ENCODE measurements at places on chromosomes 6 and 20.
A peak's percentile ranks its signal among the peaks of the same experiment; 100 is the strongest.

GRCh38 chr20:23361119-23361475 lies 885 bp upstream of the GZF1 start:
- no peak for DNase-seq

- DNase-seq = no peak
Measured at GRCh38 chr6:102525336-102525735, 1131.8 kb downstream of the GRIK2 start.

DNA sequence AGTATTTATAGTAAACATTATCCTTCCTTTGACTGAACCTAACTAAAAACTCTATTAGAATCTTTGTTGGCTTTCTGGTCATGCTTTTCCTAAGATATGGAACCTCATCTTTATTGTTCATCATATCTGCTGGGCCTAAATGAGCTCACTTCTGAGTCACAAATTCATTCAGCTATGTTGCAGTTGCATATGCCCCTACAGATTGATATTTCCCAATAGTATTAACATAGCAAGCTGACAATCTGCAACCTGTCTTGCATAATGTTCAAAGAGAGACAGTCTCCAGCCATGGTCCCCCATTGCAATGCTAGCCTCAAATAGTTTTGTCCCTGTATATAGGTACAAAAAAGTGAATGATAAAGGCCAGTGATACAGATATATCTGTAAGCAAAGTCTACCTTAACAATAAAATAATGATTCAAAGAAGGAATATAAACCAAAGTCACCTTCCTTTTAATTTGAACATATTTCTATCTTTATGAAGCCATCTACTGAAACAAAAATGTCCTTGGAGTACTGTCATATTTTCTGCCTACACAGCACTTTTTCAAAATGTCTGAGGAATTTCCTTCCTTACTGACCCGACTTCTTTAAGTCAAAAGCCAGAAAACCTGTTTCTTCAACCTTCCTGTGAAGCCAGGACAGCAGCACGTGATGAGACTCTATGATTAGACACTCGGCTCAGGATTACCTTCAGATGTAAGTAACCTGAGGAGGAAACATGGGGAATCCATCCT lies 140.7 kb downstream of the UBE3D start:
- no peak for DNase-seq

GRCh38 chr6:7463785-7464184 lies 74.2 kb downstream of the RIOK1 start:
- DNase-seq = no peak

DNA sequence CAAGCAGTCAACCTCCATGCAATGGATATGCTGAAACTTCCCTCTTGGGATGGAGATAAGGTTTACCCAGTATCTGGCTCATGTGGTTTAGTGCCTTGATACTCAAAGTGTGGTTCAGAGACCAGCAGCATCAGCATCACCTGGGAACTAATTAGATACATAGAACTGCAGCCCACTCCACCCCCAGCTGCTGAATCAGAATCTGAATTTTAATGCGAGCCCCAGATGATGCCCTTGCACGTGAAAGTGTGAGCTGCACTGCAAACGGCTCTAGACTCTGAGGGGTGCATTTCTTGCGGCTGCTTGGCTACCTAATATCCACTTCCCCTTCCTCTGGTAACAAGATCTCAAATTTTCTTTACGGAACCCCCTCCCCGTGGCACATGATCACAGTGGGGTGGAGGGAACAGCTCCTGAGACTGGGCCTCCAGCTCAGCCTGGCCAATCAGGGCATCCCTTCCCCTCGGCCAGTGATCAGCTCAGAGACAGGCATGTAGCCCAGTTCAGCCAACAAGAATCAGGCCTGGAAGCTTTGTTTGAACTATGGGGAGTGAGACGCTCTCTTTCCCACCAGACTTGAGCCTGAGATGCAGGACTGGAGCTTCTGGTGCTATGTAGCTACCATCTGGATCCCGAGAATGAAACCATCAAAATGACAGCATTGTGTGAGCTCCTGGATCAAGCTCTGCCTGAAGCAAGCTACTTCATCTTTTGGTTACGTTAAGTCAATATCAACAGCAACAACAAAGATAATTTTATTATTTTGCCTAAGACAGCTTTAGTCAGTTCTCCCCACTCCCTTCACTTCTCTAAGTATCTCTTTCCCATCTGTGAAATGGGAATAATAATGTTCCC lies 12.8 kb downstream of the KCNK15 start:
- DNase-seq = no peak

DNA sequence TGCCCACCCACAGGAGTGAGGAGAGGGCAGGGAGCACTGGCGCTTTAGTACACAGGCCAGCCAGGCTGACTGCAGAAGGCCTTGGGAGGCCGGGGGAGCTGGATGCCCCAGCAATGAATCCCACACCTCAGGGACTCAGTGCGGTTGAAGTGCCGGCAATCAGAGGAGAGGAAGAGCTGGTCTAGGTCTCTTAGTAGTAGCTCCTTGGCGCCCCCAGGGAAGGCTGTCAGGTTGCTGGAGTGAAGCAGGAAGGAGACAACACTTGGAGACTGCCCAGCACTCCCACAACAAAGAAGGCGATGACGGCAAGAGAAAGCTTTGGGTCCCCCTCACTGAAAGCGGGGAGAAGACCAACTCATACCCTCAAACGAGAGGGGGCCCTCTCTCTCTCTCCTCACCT lies 8.3 kb upstream of the TNXB start:
- no peak for DNase-seq

DNA sequence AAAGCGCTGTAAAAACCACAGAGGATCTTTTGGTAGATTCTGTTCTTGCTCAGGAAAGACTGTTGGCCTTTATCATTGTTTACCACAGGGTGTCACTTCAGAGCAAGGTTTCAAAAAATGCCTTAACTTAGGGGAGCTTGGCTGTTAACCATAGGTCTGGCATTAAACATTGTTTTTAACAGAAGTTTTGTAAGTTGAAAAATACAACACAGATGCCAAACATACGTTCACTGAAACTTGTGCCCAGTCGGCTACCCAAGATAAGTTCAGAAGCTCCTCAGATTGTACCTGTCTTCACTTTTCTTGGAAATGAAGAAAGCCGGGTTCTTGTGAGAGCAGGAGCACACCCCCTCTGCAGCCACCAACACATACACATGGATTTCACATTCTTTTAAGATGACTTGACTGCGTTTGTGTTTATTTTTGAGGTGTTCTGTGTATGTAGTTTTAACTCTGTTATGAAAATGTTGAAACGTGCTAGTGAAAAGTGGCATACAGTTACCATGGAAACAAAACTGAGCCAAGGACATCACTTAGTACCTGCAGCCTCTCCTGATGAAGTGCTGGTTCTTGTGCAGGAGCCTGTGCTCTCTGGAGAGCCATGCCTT lies 64.9 kb downstream of the SYCP2L start:
- no peak for DNase-seq

GRCh38 chr6:108134213-108134970 lies 31.4 kb upstream of the NR2E1 start:
- no peak for DNase-seq

- no peak for DNase-seq
Measured at GRCh38 chr20:20582734-20583133, 129.7 kb downstream of the RALGAPA2 start.

DNA sequence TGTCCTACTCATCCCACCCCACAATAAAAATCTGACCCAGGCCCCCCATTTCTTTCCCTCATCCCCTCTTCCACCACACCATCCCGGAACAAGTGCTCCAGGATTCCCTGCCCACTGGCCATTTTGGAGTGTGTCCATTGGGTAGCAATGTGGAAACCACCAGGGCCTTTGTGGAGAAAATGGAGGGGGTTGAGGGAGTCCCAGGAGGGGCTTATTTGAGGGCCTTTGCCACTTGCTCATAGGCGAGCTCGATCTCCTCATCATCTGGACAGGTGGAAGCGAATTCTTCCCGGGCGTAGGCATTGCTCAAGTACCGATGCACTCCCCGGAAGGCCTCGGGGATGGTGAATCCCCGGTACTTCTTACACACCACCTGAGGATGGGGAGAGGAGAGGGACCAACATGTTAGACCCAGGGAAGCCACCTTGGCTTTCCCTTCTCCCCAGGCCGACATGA lies 1.6 kb upstream of the DDAH2 start:
- DNase-seq = no peak

GRCh38 chr20:50575865-50576720 lies 65.9 kb downstream of the PTPN1 start:
- DNase-seq = peak; percentile 71

DNA sequence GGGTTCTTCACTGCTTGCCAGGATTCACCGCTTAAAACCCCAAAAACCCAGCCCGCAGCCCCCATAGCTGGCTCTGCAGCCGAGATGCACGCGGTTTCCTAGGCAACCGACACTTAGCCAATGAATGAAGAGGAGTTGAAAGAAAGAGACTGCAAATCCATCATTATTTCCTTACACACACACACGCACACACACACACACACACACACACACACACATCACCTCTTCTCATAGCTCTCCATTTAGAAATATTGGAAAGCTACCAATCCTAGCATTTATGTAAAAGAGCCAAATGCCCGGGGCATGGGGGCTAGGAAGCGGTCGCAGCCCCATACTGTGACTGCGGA lies 3.4 kb upstream of the TUBB2B start:
- no peak for DNase-seq

DNA sequence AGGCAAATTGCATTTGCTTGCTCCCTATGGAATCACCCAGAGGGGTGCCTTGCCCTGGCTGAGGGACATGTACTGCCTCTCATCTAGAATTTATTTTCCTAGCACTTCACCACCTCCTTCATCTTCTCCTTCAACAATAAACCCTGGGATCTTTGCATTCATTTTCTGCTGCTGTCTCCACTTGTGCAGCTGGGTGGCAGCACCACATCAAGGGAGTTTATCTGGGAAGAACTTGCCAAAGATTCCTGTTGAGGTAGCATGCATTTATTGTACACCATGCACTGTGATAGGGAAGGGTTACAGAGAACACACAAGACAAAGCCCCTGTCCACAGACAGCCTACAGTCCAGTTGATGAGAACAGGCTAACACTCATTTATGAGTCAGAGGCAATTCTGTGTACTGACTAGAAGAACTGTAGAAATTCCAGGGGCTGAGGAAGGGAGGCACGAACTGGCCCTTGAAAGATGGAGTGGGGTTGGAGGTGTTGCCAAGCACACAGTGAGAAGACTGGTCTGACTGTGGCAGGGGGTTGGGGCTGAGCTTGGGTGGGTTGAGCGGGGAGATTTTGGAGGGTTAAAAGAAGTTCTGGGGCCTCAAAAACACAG lies 17.5 kb downstream of the C20orf173 start:
- DNase-seq = no peak

- no peak for DNase-seq
Measured at GRCh38 chr20:32411955-32412706, 54.0 kb downstream of the ASXL1 start.

- DNase-seq = peak; percentile 43
Measured at GRCh38 chr6:150891888-150892485, 26.5 kb downstream of the MTHFD1L start.

DNA sequence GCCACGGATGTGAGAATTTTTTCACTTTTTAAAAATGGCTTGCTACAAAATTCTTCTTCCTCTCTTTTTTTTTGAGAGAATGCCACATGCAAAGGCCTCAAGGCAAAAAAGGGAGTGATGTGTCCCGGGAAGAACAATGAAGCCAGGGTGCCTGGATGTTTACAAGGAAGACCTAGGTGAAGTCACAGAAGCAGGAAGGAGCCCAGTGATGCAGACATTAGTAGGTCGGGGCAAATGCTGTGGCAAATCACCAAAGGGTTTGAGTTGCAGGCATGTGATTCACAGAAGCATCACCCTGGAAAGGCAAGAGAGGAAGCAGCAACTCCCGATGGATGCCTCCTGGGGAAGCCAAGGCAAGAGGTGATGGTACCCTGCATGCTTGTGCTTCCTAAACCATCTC lies 46.8 kb downstream of the FARS2 start:
- no peak for DNase-seq

- peak; percentile 8 for DNase-seq
Measured at GRCh38 chr6:112286010-112286409, 31.6 kb upstream of the LAMA4 start.

DNA sequence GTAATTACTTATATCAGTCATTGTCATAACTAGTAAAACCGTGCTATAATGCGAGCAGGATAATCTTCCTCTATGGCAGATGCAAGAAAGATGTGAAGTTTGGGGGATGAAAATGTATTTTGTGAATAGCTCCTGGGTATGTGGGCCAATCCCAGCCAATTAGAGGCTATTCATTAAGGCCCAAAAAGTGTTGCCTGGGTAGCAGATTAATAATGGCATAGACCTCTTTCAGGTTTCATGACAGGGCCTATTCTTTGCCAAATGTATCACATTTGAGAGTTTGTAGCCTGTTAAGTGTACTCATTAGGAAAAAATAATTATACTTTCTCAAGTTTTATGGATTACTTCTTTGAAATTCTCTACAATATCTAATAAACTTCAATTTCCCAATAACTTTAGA lies 199.2 kb upstream of the POU3F2 start:
- no peak for DNase-seq

GRCh38 chr6:652865-653264 lies 4.0 kb downstream of the HUS1B start:
- no peak for DNase-seq

DNA sequence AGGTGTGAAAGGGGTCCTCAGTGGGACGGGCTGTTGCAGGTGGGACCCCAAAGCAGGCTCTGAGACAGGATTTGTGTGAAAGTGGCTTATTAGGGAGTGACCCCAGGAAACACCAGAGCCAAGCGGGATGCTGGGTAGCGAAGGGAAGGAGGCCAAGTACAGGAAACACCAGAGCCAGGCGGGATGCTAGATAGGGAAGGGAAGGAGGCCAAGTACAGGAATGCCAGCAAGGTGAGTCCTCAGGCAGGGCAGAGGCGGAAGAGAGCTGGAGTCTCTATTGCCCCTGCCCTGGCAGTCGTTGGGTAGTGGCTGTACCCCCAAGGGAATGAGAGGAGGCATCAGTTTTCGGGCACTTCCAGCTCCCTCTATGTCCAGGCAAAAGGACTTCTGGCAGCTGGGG lies 30.5 kb upstream of the TGM2 start:
- no peak for DNase-seq

DNA sequence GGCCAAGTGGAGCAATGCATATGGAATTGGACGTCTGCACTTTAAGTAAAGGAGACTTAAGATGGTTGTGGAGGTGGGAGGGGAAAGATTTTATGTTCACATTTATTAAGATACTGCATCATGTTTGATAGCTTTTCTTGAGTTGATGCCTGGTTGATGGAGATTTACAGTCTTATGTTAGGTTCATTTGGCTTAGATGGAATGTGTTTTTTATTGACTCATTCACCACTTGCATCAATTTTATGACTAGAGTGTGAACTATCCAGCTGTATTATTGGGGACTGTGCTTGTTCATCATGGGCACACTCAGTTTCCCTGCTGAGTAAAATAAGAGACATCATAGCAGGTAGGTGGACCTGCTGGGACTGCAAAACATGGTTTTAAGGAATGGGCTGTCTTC lies 91.2 kb upstream of the SCP2D1 start:
- no peak for DNase-seq

GRCh38 chr20:40868551-40869217 lies 159.9 kb upstream of the TOP1 start:
- DNase-seq = no peak

GRCh38 chr20:3671986-3672546 lies 8.9 kb upstream of the GFRA4 start:
- DNase-seq = no peak

DNA sequence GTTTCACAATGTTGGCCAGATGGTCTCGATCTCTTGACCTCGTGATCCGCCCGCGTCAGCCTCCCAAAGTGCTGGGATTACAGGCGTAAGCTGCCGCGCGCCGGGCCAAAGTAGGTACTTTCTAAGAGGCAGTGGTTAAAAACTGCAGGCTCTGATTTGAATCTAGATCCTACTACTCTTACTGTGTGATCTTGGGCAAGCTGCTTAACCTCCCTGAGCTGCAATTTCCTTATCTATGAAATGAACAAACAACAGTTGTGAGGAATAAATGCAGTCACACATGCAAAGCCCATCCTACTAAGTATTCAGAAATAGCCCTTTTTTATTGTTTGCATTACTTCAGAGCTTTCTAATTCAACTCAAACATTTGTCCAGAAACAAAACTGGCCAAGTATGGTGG lies 2.9 kb downstream of the FAXC start:
- DNase-seq = no peak
